ENCODE measurements at places on chromosomes 13 and 19.
A peak's percentile ranks its signal among the peaks of the same experiment; 100 is the strongest.

DNA sequence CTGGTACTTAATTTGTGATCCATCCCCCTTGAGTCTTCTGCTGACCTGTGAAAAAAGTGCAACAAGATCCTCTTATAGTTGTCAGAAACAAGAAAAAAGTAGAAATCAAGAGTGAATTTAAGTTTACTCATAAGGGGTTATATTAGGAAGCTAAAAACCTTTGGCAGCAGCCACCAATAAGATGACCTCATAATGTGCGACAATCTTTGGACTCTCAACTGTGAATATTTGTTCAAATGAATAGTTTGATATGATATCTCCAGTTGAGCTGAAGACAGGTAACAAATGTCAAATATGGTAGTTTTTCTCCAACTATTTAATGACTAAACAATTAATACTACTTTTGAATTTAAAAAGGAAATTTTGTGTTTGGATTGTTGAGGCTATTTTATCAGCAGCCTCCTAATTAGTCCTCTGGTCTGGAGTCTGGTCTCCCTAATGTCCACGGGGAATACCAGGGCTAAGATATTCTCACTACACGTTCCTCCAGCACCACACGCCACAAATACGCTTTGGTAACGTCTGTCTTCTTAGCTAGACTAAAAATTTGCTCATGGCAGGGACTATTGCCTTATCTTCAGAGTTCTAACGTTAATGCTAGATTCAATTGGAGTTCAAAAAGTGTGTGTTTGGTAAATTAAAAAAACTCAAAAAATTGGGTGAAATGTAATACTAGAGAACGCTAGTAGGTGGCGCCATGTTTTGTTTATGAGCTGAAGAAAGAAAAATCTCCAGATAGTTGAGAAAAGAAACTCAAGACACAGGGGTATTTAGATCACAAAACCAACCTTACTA, 51.0 kb upstream of the PDX1 start:
- DNase-seq: peak; percentile 2

- DNase-seq: no peak
These were observed 406.2 kb downstream of the SUCLA2 start for GRCh38 chr13:47594833-47595232.

- peak; percentile 22 for DNase-seq
These were observed 16.4 kb upstream of the CYP2B6 start for GRCh38 chr19:40974633-40975037.

GRCh38 chr13:68970532-68970931, 1137.1 kb upstream of the ATXN8OS start:
- DNase-seq: no peak

- no peak for DNase-seq
These were observed 486.1 kb downstream of the UQCRFS1 start for GRCh38 chr19:28726533-28727479.

DNA sequence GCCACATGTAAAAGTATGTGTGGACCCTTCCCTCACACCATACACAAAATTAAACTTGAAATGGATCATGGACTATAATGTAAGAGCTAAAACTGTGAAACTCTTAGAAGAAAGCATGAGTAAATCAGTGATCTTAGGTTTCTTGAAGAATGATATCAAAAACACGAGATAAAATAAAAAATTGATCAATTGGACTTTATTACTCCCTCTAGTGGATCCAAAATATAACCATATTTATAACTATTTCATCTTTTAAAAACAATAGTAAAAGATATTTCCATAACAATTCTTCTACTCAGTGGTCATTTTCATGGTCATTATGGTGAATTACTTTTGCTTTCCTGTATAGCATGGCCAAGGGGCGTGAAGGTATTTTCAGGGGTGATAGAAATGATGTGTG, 174.6 kb upstream of the LSM14A start:
- DNase-seq: no peak

- DNase-seq: no peak
These were observed 7.2 kb downstream of the RPL36 start for GRCh38 chr19:5697022-5697889.

DNA sequence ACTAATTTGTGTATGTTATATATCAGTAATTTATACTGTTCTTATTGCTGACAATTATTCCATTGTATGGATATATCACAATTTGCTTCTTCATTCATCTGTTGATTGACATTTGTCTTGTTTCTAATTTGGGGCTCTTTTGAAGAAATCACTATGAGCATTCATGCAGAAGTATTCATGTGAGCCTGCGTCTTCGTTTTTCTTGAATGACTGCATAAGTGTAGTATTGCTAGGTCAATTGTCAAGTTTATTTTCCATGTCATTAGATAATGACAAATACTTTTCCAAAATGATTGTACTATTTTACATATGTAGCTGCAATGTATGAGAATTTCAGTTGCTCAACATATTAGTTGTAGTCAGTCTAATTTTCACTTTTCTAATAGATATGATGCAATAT, 1796.9 kb downstream of the SLITRK5 start:
- no peak for DNase-seq

DNA sequence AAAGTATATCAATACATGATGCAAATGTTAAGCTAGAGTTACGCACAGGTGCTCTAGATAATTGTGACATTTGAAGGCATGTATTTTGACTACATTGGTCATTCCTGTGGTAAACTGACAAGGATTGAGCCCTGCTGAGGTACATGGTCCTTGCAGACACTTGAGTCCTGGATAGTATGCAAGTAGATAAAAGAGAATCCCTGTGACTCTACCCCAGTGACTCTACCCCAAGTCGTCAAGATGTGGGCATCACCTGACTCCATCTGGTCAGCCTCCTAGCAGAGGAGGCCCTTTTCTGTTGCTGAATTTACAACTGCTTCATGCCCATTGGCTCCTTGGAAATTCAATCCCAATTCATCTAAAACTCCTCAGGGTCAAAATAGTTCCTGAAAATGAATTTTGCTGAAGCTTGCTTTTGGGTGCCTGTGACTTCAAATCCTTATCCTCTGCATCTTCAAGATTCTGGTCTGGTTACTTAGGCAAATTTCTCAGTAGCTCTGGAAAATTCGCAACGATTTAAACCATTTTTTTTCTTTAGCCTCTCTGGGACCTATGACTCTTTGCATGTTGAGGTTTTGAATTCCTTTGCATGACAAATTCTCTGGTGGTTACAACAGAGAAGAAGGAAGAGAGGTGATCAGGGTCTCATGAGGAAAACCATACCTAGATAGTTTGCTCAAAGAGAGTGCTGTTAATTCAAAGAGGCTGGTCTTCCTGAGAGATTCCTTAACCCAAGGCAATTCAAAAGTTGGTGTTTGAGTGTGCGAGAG, 422.1 kb downstream of the FGF9 start:
- no peak for DNase-seq

DNA sequence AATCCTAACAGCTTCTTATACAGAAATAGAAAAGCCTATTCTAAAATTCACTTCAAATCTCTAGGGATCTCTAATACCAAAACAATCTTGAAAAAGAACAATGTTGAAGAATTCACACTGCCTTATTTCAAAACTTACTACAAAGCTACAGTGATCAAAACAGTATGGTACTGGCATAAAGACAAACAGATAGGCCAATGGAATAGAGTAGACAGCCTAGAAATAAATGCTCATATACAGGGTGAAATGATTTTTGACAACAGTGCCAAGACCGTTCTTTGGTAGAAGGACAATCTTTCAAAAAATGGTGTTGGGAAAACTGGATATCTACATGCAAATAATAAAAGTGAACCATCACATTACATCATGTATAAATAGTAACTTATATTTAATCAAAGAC, 11.8 kb upstream of the ZNF563 start:
- no peak for DNase-seq

GRCh38 chr13:61812286-61812685, 396.6 kb upstream of the PCDH20 start:
- DNase-seq: no peak

DNA sequence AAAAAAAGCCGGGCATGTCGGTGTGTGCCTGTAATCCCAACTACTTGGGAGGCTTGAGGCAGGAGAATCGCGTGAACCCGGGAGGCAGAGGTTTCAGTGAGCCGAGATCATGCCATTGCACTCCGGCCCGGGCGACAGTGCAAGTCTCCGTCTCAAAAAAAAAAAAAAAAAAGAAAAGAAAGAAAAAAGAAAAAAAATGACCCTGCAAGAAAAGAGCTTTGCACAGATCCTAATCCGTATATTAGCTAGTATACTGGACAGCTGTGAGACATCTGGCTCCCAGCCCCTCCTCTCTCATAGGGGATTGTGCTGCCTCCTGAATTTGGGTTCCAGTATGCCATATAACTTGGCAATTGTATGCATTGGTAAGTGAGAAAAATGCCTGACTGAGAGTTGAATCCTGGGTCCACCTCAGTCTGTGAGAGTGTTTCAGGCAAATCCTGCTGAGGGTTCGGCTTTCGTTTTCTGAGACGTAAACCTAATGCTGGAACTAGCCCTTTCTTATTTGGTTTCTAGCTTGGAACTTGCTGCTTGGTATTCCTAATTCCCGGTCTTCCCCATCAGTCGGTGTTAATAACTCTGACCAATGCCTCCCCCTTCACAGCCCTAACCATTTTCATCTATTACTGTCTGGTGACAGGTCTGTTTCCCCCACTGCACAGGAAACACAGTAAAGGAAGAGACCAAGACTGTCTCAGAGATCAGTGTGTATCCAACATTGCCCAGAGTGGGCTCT, 1.3 kb upstream of the AKT2 start:
- DNase-seq: no peak

All from Panc1 (cell line).